Panc1 (cell line): ENCODE measurements at places on chromosomes 3 and 15.
A peak's percentile ranks its signal among the peaks of the same experiment; 100 is the strongest.

DNA sequence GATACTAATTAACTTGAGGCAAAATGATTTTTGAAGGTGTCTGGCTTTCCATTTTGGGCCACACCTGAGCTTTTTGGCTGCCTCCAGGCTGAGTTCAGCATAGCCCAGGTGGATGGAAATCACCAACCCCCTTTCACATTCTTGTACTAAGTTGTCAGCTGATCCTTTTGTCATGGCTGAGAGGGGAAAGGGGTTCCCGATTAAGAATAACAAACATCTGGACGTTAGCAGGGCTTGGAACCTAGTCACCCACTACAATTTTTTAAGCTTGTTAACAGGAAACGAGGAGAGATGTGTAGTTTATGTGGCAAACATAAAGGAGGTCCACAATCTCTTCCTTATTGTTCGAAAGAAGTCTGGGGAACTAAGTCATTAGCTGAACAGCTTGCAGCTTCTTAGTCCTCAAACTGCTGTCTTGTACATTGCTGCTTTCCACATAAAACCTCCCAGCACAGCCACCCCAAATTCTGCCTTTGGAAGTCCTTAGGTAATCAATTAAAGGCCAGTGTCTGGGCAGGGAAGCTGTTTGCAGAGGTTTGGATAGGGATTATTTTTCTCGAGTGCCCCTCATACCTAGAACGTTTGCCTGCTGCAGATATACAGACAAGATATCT is 5.0 kb downstream of the NR2F2 start:
- no peak for DNase-seq

DNA sequence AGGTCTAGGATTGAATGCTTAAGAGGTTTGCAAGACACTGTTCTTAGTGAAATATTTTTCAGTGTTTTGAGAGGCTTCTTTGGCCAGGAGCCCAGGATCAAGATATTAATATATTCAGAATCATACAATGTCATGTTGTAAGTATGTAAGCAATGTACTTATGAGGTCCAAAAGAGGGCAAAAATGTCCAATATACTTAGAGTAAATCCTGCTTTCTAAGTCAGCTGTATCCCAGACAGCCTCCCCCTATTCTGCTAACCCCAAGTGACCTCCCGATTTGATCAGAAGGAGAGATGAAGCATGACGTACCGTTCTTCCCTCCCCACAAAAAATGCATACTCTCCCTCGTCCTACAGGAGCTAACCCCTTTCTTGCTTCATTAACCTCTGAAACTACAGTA is 70.9 kb downstream of the CHAC1 start:
- DNase-seq = no peak

GRCh38 chr3:59450946-59451763 is 401.3 kb upstream of the CFAP20DC start:
- DNase-seq = no peak

- no peak for DNase-seq
Observed at GRCh38 chr3:196533260-196533681, 18.1 kb upstream of the SMCO1 start.

DNA sequence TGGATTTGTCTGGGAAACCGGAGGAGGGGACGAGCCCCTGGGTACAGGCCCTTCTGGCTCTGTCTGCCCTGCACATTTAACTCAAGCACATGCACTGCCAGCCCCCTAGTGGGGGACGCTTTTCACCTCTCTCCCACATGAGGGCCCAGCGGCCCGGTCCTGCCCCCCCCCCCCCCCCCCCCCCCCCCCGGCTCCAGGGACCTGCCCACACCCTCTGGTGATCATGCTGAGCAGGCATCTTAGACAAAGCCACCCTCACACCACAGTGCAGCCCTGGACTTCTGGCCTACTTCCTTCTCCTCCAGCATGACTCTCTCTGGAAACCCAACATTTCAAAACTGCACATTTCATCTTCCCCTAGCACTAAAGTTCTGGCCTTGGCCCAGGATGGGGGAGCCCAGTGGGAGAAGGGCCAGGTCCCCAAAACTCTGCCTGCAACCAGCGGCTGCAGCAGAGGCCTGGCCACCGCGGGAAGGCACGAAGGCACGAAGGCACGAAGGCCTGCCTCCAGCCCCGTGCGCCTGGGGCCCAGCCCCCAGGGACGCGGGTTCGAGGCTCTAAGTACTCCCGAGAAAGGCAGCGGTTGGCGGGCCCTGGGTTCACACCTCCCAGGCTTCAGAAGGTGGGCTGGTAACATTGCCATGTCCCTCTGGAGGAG is 14.1 kb downstream of the KLF15 start:
- DNase-seq = no peak

DNA sequence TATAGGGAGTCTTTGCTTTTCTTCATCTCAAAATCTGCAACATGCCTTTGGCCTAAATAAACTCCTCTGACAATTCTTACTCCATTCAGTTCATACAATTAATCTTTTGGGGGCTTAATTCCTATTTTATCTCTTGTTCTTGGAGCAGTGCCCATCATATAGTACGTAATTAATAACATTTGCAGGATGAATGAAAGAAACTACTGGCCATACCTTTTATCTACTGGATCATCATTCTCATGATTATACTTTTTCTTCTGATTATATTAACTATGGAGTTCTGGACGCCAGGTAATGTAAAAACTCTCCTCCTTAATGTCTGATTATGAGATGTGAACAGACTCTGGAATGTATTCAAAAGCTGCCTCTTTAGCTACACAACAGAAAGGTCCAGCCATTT is 46.5 kb upstream of the SCN5A start:
- DNase-seq = no peak

DNA sequence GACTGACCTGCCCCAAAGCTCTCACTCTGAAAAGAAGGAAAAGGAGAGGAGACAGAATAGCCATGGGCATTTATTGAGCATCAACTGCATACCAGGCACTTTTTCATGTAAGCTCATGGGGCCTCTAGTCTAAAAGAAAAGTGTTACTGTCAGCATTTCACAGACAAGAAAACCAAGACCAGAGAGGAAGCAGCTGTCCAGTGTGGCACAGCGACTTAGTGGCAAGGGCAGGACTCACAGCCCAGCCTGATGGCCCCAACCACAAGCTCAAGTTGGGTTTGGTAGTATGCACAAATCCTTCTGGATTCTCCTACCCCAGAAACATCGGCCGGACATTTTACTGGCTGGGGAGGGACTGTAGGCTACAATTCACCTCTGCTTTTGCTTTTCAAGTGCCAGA is 5.8 kb downstream of the EFCC1 start:
- DNase-seq = no peak

- no peak for DNase-seq
Observed at GRCh38 chr15:64131547-64131946, 20.0 kb upstream of the SNX22 start.

- no peak for DNase-seq
Observed at GRCh38 chr3:46484388-46484787, 13.4 kb upstream of the RTP3 start.

DNA sequence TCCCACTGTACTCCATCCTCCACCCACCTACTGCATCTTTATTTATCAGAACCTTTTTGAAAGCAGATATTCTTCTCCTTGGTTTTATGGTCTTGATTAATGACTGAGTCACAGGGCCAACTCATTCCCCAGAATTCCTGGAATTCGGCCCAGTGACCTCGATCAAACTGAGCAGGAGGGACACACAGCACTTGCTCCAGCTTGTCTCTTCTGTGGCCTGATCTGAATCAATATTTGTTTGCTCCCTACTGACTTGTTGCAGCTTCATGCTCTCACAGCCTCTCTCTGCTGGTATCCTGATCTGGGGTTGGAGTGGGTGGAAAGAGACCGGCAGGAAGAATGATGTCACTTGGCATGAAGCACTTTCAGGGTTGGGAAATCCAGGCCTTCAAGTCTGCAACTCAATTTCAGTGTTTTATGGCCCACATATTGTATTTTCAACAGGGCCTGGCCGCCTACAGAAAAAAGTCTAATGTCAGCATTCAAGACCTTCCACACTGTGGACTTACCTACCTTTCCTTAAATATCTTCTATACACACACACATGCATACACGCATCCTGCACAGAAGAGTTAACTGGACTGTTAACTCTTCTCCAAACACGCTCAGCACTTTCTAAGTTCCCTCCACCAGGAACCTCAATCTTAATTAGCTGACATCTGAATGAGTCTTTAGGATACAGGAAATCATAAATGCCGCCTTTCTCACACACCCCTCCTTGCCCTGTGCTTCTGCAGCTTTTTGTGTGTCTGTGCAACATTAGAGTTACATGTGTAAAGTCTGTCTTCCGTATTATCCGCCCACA is 4.6 kb downstream of the ANXA2 start:
- peak; percentile 99 for DNase-seq
